GM23338 (cell line): ENCODE measurements at places on chromosomes 2 and 18. TPM values are rescaled to one million over a fixed set of nuclear protein-coding genes. Genes with fewer than 3 reads are reported as not detected.

- peaks cover 13% of the 10 kb centered on the region for H3K27me3 ChIP-seq
- H3K36me3 ChIP-seq, result no peaks in the 10 kb centered on the region
- H3K27ac ChIP-seq, result no peak overlapping the region
These were observed 396.4 kb upstream of the TNP1 start for GRCh38 chr2:217256251-217256650.

DNA sequence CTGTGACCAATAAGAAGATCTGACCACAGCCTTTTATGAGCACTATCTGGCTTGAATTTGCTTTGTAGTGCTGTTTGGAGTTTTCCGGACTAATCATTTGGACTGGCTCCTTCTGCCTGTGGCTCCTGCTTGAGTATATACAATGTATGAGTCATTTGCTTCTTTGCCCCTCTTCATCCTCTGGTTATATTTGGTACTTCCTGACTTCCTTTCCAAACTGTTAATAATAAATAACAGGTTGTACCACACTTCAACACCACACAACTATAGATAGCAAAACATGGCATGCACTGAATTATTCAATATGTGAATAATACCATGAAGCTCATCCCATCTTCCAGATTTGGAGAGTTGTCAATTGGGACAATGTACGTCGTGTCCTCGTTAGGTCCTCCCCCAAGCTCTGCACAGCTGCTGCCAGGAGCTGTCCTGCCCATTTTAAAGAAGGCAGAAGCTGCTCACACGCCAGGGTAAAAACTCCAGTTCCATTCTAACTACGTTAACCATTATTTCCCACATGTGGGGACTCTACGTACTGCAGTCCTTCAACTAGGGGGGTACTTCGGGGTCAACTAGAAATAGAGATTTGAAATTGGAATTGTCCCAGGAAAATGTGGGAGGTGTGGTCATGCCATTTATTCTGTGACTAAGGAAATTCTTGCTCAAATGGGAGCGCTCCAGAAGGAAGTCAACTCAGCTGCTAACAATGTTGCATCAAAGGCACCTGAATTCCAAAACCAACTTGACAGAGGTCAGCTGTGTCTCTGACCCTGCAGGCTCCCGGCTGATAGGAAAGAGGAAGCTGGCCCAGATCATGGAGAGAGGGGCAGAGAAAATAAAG lies 38.1 kb downstream of the ST8SIA5 start:
- H3K4me1 ChIP-seq, result no peaks in the 10 kb centered on the region; the same call in 1 of the 2 replicates
- H3K27me3 ChIP-seq, result no peaks in the 10 kb centered on the region
- no peak overlapping the region for H3K27ac ChIP-seq
- H3K36me3 ChIP-seq, result no peaks in the 10 kb centered on the region
- DNase-seq, result no peak

Gene SGPP2
- total RNA-seq, result not detected in 2 replicates

Gene HK2
- total RNA-seq, result 54.7 and 56.0 TPM in 2 replicates

DNA sequence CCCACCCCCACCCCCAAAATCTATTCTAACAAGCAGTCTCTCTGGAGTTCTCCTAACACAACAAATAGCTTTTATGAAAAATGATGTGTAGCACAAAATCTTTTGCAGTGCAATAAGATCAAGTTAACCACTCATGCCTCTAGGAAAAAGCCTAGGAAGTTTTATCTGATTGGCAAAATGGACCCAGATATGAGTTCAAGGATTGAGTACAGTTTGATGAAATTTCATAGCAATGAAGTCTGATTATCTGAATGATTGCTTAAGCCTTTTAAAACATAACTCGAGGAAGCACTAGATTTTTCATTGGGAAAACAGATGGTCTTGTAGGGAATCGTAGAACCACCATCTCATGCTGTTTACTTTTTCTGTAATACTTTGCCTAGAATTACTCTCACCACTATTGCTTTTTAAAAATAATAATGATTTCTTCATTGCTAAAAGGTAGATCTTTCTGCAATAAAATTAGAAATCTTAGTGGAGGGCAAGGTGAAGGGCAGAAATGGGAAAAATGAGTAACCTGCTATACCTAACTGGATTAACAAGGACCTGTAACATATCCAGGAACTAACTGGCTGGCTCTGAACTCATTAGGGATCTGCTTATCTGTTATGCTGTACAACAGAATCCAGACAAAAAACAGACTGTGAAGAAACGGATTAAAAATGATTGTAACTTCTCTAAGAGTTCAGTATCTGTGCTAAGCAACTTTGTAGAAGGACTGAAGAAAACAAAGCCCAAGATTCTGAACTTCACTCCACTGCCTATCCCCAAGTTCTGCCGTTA lies 73.7 kb upstream of the ETAA1 start:
- H3K4me3 ChIP-seq, result no peak overlapping the region
- H3K36me3 ChIP-seq, result no peaks in the 10 kb centered on the region
- H3K4me1 ChIP-seq, result peaks cover 83% of the 10 kb centered on the region
- no peaks in the 10 kb centered on the region for H3K27me3 ChIP-seq
- H3K27ac ChIP-seq, result no peak overlapping the region
- DNase-seq, result no peak
